Activated CD4-positive, alpha-beta memory T cell treated with anti-CD3 and anti-CD28 coated beads, Interleukin-2, amount 10 ng/mL, durations not matched to agents 7 days and 5 days (primary cell): ENCODE measurements at places on chromosomes 2 and 18. TPM values are rescaled to one million over a fixed set of nuclear protein-coding genes. Genes with fewer than 3 reads are reported as not detected.

DNA sequence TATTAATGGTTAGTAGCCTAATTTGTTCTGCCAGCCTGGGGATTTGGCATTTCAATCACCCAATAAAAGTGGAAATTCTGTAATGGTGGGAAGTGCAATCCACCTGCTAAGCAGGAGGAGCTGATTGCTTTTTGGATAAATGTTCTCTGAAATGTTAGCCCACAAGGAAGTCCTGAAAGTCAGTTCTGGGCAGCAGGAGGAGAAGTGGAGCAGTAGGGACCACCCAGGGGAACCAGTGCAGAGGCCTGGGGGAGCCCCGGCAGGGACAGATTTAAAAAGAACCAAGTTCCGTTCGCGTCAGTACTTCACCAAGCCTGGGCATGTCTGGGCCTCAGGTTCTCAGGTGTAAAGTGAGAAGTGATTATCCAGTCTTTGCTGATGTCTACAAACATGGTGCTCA lies 248.5 kb upstream of the RAB6C start:
- no peak for DNase-seq

DNA sequence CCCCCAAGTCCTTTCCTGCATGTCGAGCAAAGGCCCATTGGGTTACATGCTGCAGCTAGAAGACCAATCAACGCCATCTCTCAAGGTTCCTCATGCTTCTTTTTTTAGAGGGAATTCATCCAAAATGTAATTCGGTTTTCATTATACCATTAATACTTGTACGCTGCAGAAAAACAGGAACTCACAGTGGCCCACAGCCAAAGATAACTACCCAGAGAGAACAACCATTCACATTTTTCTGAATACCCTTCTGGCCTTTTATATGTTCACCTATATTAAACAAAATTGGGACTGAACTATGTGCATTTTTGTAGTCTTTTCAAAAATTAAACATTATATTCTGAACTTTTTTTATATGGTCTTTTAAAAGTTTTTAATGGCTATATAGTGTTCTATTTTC lies 25.8 kb downstream of the FARP2 start:
- no peak for DNase-seq

DNA sequence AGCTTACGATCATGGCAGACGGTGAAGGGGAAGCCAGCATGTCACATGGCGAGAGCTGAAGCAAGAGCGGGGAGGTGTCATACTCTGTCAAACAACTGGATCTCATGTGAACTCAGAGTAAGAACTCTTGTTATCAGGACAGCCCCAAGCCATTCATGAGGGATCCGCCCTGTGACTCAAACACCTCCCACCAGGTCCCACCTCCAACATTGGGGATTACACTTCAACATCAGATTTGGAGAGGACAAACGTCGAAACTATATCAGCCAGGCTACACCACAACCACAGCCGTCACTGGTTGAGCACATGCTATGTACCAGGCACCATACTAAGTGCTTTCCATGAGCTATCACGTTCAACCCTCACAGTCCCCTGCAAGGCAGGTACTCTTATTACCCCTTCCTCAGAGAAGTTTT lies 293.8 kb downstream of the PRKCE start:
- DNase-seq: no peak

- DNase-seq: no peak
These were observed 51.4 kb upstream of the IL1R1 start for GRCh38 chr2:102091121-102091520.

DNA sequence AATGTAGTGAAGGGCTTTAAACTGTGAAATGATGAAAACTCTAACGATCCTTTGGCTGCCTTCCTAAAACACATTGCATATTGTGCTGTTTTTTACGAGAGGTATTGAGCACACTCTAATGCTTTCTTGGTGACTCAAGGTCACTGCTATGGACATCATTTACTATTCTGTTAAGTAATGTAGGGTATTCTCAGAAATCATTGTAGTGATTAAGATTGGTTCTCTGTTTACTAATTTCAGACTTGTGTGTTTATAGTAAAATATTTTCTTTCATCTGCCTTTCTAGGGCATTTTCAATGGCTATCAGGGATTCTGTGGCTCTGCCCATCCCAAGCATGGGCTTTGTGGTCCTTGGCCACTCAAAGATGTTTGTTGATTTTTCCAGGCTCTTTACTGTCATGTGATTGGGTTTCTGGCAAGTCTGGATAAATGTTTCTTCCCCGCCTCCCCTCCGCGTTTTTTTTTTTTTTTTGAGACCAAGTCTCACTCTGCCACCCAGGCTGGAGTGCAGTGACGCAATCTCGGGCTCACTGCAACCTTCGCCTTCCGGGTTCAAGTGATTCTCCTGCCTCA lies 29.3 kb downstream of the UBE2F start:
- no peak for DNase-seq

DNA sequence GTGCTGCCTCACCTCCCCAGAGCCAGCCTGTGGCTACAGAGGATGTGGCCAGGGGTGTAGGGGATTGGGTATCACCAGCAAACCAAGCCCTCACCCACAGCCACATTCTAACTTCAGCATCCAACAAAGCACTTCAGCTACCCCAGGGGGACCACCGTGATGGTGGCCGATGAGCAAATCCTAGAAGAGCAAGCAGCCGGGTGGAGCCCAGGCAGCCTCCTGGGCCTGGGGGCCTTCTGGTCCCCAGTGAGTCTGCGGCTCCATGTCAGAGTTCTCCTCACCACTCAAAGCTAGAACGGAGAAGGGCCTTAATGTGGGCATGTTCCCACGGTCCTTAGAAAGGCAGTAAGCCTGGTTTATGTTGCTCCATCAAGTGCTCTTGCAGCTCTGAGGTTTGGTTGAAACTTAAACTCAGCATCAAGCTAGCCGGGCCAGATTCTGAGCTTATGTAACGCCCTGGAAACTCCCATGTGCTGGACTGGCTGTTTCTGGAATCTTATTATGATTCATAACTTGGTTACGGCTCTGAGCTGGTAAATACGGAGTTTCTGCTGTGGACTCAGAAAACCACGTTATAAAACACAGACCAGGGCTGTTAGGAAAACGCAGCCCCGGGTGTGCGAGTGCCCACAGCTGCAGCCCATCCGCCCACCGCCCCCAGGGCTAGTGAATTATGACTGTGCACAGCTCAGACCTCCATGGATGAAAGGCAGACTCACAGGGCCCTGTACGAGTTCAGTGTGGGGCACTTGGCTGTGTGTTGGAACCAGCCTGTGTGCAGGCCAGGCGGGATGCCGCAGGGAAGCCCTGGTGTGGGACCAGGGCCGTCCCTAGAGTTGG lies 99.8 kb downstream of the SEPTIN10 start:
- peak; percentile 42 for DNase-seq

DNA sequence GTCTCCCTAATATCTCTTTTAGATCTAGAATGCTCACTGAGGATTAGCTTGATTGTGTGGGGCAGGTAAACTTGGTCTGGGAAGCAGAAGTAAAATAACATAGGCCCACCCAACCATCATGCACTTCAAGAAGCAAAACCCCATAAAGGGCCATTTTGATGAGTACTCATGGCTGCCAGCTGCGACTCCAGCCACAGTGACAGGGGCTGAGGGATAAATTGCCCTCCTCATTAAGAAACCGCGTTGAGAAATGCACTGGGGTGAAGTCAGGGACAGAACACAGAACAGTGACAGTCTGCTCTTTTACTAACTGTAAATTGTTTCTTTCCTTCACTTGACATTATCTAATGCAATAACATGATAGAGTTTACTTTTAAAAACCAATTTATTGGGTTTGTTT lies 60.2 kb downstream of the RND3 start:
- no peak for DNase-seq

The NEU2 gene
- total RNA-seq: not detected

The COL4A4 gene
- 0.10 TPM for total RNA-seq

The SPATA3 gene
- total RNA-seq: 0.35 TPM

The VAMP8 gene
- 132 TPM for total RNA-seq

The KIAA2012 gene
- total RNA-seq: not detected
